ENCODE measurements at places on chromosomes 11 and 22.

DNA sequence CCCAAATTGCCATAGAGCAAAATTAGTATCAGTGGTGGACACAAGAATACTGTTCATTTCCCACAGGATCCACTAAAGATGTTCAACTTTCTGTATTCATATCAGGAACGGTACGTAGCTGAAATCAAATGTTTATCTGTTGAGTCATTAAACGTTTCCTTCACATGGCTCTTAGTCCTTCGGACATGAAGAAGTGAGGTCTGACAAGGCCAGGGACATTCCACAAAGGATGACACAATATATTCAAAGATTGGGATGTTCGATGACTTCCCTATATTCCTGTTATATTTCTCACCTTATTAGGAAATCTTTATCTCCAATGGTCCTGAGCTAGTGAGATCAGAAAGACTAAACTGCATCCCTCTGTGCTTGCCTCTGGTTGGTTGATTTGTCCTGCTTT lies 129.0 kb downstream of the ETS1 start:
- DNase-seq, result peak; percentile 99

GRCh38 chr11:102108734-102109440 lies 1.4 kb upstream of the YAP1 start:
- DNase-seq, result no peak

DNA sequence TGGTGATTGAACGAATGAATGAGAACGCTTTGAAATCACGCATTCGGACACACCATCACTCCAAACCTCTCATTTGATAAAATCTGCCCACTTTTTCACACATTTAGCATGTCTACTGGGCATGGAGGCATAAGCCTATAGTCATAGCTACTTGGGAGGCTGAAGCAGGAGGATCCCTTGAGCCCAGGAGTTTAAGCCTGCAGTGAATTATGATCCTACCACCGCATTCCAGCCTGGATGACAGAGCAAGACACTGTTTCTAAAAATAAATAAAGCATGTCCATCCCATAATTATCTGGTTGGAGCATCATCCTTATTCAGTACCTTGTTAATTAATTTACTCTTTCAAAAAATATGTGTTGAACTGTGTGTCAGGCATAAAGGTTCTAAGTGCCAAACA lies 3.3 kb upstream of the PICALM start:
- DNase-seq, result peak; percentile 46

DNA sequence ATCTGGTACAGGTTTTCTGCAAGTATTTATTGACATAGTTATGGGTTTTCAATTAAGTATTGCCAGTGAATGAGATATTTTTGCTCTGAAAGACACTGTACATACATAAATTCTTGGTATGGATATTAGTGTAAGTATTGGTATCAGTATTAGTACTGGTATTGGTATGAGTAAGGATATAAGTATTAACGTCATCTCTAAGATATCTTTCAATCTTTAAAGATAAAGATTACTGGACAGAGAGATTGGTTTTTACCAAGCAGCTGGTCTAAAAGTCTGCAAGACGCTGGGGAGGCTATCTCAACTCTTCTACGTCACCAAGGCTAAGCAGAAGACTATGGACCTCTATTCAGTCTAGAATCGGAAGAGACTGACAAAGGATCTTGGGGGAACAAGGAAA lies 234.5 kb downstream of the NXPE2 start:
- no peak for DNase-seq

DNA sequence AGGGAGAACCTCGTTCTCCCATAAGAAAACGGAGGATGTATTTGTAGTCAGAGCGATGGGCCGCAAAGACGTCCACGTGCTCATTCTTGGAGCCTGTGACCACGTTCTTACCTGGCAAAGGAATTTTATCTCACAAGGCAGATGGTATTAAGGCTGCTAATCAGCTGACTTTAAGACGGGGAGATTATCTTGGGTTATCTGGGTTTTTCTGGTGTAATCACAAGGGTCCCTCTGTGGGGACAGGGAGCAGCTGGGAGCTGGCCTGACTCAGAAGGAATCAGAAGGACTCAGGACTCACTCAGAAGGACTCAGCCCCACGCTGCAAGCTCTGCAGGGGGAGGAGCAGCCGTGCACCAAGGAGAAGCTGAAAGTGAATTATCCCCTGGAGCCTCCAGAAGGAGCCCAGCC lies 7.5 kb upstream of the SIGIRR start:
- DNase-seq, result no peak

- peak; percentile 99 for DNase-seq
Measured at GRCh38 chr11:113553235-113553634, 78.0 kb upstream of the DRD2 start.

DNA sequence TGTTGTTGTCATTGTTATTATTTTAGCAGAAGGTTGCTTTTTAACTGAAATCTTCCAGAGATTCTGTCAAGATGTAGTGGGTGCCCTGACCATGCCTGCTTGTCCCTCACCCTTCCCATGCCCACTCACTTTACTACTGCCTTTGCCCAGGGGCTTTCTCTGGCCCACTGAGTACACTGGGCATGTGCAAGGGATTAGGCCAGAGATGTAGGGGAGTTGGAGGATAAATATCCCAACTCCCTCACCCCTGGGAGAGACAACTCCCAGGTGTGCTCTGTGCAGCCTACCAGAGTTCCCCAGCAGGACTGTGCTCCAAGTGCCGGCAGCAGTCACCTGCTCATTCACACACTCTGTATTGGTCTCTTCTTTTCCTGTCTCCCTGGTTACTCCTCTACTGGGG lies 559.1 kb downstream of the MIAT start:
- DNase-seq, result no peak

GRCh38 chr11:129374081-129374992 lies 1.3 kb upstream of the BARX2 start:
- no peak for DNase-seq

- no peak for DNase-seq
Measured at GRCh38 chr11:128198216-128198772, 389.1 kb downstream of the ETS1 start.

DNA sequence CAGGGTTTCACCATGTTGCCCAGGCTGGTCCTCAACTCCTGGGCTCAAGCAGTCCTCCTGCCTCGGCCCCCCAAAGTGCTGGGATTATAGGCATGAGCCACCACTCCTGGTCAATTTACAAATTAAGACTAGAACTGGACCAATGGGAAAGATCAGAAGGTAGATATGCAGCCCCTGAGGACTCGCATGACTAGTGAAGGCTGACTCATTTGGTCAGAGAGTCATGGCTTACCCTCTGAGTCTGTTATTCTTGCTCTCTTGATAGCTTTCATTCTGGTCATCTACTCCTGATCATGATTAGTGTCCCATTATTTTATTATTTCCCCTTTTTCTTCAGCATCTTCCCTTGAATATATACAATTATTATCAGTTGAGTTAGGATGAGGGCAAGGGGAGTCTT lies 2.7 kb upstream of the LDHAL6A start:
- peak; percentile 39 for DNase-seq

DNA sequence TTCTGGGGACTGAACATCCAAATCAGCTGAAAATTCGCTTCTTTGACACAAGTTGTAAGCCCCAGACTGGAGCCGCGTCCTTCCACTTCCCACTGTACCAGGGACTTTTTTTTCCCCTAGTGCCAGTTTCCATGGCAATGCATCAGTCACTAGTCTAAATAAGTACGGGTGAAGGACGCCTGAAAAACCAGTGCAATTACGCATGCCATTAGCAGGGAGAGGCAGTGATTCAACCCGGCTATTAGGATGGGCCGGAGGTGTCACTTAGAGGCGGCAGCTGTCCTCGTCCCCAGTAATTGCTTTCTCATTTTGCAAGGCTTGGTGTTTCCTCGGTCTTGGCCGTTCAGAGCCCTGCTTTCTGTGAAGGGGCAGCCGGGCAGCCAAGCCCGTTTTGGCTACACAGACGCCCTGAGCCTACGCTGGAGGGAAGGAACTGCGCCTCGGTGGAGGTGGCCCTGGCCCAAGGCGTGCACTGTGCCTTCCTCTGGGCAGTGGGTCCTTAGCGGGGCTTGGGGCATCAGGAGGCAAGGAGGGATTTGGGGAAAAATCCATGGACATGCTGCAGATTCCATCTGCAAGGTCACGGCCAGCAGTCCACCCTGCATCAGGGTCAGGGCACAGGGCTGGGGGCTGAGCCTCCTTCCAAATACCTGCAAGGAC lies 319.7 kb downstream of the CTTN start:
- no peak for DNase-seq

DNA sequence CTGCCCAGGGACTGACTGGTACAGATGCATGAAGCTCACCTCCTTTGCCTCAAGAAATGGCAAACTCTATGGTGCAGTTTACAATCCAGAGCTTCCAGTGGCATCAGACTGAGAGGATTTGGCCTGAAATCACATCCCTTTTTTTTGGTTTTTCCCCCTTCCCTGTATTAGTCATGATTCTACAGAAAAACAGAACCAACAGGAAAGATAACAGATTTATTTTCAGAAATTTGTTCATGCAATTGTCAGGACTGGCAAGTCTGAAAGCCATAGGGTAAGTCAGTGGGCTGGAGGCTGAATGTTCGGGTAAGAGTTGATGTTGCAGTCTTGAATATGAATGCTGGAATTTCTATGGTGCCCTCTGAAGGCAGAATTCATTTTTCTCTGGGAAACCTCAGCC lies 12.0 kb upstream of the ZDHHC13 start:
- no peak for DNase-seq

Measured in fibroblast of skin of back (primary cell).